ENCODE measurements at places on chromosomes 13 and 19. TPM values are rescaled to one million over a fixed set of nuclear protein-coding genes. Genes with fewer than 3 reads are reported as not detected.

The PDS5B gene
- total RNA-seq, result 52.9 TPM

The NMRK2 gene
- 2.4 TPM for total RNA-seq

DNA sequence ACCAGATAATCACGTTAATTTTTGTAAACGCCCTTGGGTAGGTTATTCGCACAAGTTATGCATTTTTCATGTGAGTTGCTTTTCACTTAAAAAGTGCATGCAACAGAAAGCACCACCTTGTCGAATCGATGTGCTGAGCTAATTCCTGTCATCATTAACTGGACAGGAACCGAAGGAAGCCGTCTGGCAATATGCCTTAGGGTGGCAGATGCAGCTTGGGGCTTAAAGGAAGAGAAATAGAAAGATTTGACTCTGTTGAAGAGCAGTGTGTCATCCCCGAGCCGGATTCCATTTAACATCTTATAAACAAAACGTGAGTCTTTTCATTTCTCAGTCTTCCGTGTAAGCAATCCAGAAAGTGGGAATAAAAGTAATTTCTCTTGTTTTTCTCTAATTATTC, 70.0 kb downstream of the ATP11A start:
- H3K27me3 ChIP-seq, result no peaks in the 10 kb centered on the region
- DNase-seq, result no peak
- H3K36me3 ChIP-seq, result no peaks in the 10 kb centered on the region
- no peak overlapping the region for H3K4me3 ChIP-seq
- H3K4me1 ChIP-seq, result no peaks in the 10 kb centered on the region

DNA sequence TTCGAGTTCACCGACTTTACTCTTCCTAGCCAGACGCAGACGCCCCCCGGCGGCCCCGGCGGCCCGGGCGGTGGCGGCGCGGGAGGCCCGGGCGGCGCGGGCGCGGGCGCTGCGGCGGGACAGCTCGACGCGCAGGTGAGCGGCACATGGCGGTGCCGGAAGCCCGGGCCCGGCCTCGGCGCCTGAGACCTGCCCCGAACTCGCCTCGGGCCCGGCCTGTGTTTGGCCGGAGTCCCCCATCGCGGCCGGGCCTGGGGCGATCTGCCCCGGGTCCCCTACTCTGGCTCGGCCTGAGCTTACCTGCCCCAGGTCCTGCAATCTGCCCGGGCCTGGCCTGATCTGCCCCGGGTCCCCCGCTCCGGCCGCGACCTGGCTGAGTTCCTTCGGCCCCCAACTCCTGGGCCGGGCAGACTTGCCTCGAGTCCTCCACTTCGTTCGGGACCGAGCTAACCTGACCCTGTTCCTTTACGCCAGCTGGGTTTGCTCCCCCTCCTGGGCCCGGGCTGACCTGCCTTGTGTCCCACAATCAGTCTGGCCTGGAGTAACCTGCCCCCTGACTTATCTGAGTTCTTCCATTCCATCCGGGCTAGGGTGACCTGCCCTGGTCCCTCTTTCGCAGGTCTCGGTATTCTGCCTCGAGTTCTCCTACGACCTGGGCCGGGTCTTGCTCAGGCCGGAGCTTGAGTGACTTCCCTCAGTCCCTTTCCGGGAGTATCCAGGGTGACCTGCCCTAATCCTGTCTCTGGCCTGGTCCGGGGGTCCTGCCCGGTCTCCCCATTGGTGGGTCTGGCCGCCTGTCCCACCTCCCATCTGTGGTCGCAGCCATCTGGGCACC, 764 bp downstream of the UPF1 start:
- DNase-seq, result no peak
- no peaks in the 10 kb centered on the region for H3K4me1 ChIP-seq
- no peak overlapping the region for H3K27ac ChIP-seq
- H3K4me3 ChIP-seq, result peak overlapping the region; percentile 93
- H3K27me3 ChIP-seq, result no peaks in the 10 kb centered on the region

DNA sequence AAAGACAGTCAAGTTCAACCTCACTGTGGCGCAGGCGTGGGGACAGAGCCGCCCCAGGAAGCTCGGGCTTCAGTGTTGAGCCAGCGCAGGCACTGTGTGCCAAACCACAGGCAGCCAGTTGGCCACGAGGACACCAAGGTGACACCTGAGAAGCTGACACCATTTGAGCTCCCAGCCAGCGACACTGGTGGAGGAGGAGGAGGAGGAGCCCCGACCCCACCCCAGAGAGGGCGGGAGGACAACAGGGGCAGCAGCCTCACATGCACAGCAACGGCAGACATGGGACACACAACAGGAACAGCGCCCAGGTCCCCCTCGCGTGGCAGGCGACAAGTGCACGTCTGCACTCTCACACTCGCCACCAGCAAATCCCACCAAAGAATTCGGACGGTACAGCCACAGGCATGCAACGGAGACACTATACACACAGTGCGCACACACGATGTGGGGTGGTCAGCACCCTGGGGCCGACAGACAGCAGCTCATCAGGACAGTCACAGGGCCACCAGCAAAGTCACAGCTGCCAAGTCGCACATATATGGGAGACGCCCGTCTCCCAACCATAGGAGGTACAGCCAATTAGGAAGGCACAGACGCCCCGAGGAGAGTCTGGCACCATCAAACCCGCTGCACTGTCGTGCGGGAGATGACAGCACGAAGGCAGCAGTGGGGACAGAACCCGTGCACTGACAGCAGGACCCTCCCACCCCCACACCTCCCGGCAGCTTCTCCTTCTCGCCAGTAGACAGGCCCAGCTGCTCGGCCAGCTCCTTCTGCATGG, 3.4 kb downstream of the EIF3G start:
- no peak for DNase-seq
- no peaks in the 10 kb centered on the region for H3K36me3 ChIP-seq
- H3K27ac ChIP-seq, result no peak overlapping the region
- H3K27me3 ChIP-seq, result no peaks in the 10 kb centered on the region
- H3K4me1 ChIP-seq, result no peaks in the 10 kb centered on the region

DNA sequence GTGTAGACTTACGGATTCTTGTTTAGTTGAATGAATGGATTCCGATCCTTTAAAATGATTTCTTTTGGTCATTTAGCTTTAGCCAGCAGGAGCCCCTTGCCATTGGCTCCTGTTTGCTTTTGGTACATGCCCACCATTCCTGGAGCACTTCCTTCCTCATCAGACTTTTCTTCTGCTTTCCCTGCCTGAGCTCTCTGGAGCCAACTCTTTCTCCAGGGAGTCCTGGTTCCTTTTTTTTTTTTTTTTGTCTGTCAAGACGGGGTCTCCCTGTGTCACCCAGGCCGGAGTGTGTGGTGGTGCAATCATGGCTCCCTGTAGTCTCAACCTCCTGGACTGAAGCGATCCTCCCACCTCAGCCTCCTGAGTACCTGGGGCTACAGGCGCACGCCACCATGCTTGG, 37.8 kb downstream of the SMARCA4 start:
- H3K27me3 ChIP-seq, result no peaks in the 10 kb centered on the region
- no peaks in the 10 kb centered on the region for H3K4me1 ChIP-seq
- no peak overlapping the region for H3K27ac ChIP-seq
- no peak for DNase-seq
- peaks cover 3% of the 10 kb centered on the region for H3K36me3 ChIP-seq

- H3K27me3 ChIP-seq, result no peaks in the 10 kb centered on the region
- no peak for DNase-seq
- H3K27ac ChIP-seq, result no peak overlapping the region
These were observed 13.1 kb downstream of the ATP8A2 start for GRCh38 chr13:25384758-25385410.

DNA sequence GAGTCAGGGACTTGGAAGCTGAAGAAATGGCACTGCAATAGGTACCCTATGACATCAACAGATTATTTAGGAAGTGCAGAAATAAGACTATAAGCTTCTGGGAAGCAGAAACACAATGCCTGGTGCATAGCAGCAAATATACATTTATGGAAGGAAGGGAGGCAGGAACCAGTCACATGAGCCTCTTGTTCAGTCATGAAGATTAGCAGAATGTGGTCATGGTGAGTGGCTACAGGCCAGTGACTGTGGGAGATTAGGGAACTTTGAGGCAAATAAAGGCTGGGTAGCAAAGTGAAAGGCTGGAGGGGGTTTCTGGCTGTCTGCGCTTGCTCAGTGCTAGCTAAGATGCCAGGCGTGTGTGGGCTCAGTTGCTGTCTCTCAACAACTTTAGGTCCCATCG, 96.3 kb downstream of the EPSTI1 start:
- no peak for DNase-seq
- no peak overlapping the region for H3K27ac ChIP-seq
- H3K36me3 ChIP-seq, result peaks cover 3% of the 10 kb centered on the region
- no peaks in the 10 kb centered on the region for H3K4me1 ChIP-seq

- DNase-seq, result no peak
- H3K36me3 ChIP-seq, result peaks cover 2% of the 10 kb centered on the region
- H3K4me3 ChIP-seq, result peak overlapping the region; percentile 31
These were observed 1.1 kb downstream of the IGFLR1 start for GRCh38 chr19:35741203-35741515.

DNA sequence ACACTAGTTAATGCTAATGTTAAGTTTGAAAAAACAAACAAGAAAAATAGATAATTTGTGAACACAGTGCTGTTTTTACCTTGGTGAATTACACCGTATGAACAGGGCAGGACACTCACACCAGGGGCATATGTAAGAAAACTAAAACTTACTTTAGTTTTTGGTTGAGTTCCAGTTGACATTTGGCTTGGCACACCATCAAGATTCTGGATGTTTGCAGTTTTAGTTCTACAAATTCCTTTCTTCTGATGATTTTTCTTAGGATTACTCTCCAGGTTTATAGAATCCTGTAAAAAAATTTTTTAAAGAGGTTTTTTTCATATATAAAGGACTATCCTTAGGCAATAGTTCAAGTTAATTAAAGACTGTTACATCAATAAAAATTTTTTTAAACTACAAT, 238.5 kb upstream of the STARD13 start:
- no peaks in the 10 kb centered on the region for H3K36me3 ChIP-seq
- H3K4me3 ChIP-seq, result no peak overlapping the region
- peaks cover 2% of the 10 kb centered on the region for H3K4me1 ChIP-seq
- H3K27ac ChIP-seq, result no peak overlapping the region

- no peak for DNase-seq
- peak overlapping the region; percentile 4 for H3K27ac ChIP-seq
- H3K4me3 ChIP-seq, result peak overlapping the region; percentile 70
These were observed 671 bp downstream of the ZDHHC20 start for GRCh38 chr13:21458451-21458812.
